Testis (tissue), 5 donors: ENCODE measurements at places on chromosomes 1 and 21. TPM values are rescaled to one million over a fixed set of nuclear protein-coding genes. Genes with fewer than 3 reads are reported as not detected.

Gene SELE
- 1.7 TPM for total RNA-seq

Gene C1orf141
- 9.5 TPM for total RNA-seq

Gene PSMB4
- total RNA-seq: 186 TPM

Gene C1orf74
- total RNA-seq: 5.0 TPM

Gene SIM2
- total RNA-seq: 0.71 TPM

Gene SPEN
- total RNA-seq: 53.2 TPM

Gene PGM1
- 23.2 TPM for total RNA-seq

Gene TDRKH
- 31.5 TPM for total RNA-seq

- H3K4me3 ChIP-seq: no peak overlapping the region
- H3K27ac ChIP-seq: no peak overlapping the region
- H3K4me1 ChIP-seq: no peaks in the 10 kb centered on the region
- DNase-seq: no peak
These were observed 59.3 kb downstream of the FH start for GRCh38 chr1:241460098-241460873.

DNA sequence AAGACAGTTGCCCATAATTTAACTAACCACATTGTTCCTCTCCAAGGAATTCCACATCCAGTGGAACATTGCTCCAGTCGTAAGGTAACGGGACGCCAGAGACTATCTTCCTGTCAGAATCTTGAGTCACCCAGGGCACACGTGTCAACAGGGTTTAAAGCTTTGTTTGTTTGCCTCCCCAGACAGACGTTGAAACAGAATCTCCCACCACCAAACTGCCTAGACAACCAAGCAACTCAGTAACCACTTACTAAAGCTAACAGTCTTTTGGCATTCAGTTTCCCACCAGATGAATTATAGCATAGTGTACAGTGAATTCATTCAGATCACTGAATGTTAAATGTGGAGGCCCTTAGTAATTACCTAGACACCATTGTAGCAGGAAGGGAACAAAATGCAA lies 439.5 kb downstream of the PLPP3 start:
- no peaks in the 10 kb centered on the region for H3K27me3 ChIP-seq
- no peak overlapping the region for H3K4me3 ChIP-seq
- no peak overlapping the region for H3K27ac ChIP-seq
- no peaks in the 10 kb centered on the region for H3K36me3 ChIP-seq
- DNase-seq: no peak

DNA sequence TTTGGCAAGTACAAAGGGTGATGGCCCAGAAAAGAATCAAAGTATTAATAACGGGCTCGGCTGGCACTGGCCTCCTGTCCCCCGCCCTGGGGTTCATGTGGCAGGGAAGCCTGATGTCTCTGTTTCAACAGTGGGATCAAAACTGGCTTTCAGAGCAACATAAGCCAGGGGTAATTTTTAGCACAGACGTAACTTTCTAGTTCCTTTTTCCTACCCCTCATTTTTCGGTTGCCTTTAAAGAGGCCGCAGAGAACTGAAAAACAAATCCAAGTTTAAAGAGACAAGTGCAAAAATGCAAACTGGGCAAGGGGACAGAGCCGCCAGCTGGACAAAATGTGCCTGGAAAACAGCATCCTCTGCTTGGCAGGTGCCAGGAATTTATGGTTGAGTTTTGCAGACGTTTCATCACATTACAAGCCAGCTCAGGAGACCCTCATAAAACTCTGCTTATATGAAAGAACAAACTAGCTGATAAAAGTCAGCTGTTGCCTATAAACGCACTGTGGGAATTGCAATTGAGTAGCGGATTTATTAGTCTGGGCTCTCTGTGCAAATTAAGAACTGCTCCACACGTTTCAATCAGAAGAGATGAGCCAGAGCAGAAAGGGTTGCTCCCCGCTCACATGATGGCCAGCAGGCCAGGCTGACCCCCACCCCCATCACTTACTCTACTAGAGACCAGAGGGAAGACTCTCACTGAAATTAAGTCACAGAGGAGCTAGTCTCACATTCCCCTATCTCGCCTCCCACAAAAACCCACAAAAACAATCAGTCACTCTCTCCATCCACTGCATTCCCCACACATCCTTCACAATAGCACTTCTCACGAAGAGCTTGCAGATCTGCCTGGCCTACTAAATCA lies 15.8 kb upstream of the CDCA8 start:
- H3K27me3 ChIP-seq: no peaks in the 10 kb centered on the region
- H3K36me3 ChIP-seq: no peaks in the 10 kb centered on the region
- H3K4me3 ChIP-seq: no peak overlapping the region
- H3K27ac ChIP-seq: no peak overlapping the region

GRCh38 chr1:8698937-8699447 lies 118.4 kb downstream of the RERE start:
- H3K36me3 ChIP-seq: no peaks in the 10 kb centered on the region
- H3K27ac ChIP-seq: no peak overlapping the region
- DNase-seq: no peak
- no peak overlapping the region for H3K4me3 ChIP-seq
- peaks cover 23% of the 10 kb centered on the region for H3K4me1 ChIP-seq

GRCh38 chr21:19702726-19703125 lies 1295.5 kb upstream of the NCAM2 start:
- DNase-seq: no peak
- H3K4me3 ChIP-seq: no peak overlapping the region
- H3K27ac ChIP-seq: no peak overlapping the region
- no peaks in the 10 kb centered on the region for H3K27me3 ChIP-seq
- no peaks in the 10 kb centered on the region for H3K4me1 ChIP-seq
- H3K36me3 ChIP-seq: no peaks in the 10 kb centered on the region

GRCh38 chr1:33110477-33110876 lies 29.5 kb downstream of the AZIN2 start:
- H3K36me3 ChIP-seq: no peaks in the 10 kb centered on the region
- no peak for DNase-seq
- no peaks in the 10 kb centered on the region for H3K4me1 ChIP-seq
- H3K27me3 ChIP-seq: no peaks in the 10 kb centered on the region

DNA sequence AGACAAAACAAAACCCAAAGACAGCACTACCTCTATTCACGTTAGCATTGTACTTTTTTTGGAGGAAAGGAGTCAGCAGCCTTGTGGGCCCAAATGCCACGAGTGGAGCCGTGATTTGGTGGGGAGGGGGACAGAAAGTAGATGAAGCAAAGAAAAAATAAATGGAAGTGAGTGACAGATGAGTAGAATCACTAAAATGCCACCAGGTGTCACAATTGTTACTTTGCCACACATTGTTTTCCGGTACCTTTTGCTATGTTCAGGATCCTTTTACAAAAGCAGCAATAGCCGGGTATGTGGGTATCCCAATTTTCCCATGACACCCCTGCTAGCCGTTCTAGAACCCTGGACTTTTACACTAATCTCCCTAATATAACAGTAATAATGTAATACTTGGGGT lies 85.0 kb upstream of the AK4 start:
- no peaks in the 10 kb centered on the region for H3K4me1 ChIP-seq
- no peak for DNase-seq
- H3K4me3 ChIP-seq: no peak overlapping the region

- no peaks in the 10 kb centered on the region for H3K36me3 ChIP-seq
- H3K27ac ChIP-seq: no peak overlapping the region
- H3K4me3 ChIP-seq: no peak overlapping the region
- peaks cover 5% of the 10 kb centered on the region for H3K4me1 ChIP-seq
These were observed 19.5 kb upstream of the ARHGEF10L start for GRCh38 chr1:17520041-17520440.
